Umbilical cord (tissue), 2 donors: ENCODE measurements at places on chromosomes 2 and 18.
A peak's percentile ranks its signal among the peaks of the same experiment; 100 is the strongest.

DNA sequence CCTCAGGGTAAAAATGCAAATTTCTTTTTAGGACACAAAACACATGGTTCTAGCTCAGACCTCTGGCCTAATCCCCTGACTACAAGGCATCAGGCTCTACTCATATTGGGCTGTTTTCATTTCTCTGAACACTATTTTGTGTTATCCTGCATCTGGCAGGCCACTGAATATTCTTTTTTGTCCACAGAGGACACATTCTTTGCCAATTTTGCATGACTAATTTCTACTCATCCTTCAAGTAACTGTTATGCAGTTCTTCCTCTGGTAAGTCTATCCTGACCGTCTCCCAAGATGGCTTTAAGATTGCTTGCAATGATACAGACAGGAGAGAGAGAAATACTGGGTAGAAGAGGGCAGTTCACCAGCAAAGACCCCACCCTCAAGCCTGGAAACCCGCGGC lies 107.6 kb upstream of the RGPD4 start:
- no peak for DNase-seq

DNA sequence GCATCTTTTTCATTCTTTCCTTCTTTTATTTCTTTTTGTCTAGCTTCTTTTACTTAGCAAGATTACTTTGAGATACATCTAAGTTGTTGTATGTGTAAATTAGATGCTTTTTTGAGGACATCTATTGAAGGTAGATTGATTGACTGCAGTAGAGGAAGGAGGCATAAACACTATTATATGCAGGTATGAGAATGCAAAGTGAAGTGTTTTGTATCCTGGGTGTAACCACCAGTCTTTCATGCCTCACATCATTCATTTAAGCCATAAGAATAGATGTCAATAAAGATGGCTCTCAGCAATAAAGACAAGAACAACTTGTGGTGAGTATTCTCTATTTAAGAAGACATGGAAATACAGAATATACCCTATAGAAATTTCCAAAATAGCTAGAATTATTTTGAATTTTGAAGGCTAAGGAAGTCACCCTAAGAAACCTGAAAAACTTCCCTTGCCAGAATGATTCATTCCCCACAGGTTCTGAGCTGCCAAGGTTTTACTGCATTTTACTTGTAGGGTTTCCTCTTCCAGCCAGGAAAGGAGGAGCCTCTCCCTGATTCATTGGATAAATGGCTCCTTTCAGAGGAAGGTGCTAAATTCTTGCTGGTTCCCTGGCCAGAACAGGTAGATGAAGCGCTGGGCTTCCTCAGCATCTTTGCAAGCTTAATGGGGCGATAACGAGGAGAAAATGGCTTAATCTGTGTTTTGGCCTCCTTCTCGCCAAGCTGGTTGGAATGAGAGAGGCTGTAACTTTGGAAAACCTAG lies 279.8 kb upstream of the SLC14A2 start:
- DNase-seq = no peak

GRCh38 chr2:27902098-27902497 lies 11.6 kb downstream of the BABAM2 start:
- DNase-seq = no peak

- peak; percentile 13 for DNase-seq
These were observed 371.4 kb downstream of the OSR1 start for GRCh38 chr2:18987016-18987415.

- no peak for DNase-seq
These were observed 37.9 kb downstream of the GALNT1 start for GRCh38 chr18:35619464-35619863.

DNA sequence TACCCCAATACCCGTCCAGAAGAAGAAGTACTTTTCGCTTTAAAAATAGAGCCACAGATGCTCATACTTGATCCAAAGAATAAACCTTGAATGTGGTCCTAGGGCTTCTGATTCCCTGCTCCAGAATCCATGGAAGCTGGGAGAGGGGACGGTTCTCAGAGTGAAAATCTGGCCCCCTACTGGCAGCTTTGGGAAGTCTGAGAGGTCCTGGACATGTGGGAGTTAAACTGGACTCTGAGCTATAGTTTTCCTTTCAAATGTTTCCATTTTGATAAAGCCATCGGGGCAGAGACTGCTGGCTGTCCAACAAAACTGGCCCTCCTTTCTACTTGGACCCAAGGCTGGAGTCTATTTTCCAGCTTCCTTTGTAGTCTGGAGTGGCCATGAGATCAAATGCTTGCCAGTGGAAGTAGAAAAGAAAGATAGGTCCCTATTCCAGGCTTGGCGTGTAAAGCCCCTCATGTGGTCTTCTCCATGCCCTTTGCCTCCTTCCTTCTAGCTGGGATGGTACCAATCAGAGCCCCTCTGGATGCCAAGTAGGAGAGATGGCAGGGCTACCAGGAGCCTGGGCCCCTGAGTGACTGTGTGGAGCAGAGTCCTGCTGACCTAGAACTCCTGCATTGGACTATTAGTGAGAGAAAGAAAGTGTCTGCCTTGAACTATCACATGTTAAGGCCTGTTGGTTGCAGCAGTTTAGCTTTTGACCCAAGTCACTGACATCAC lies 37.7 kb upstream of the TBC1D8 start:
- no peak for DNase-seq

DNA sequence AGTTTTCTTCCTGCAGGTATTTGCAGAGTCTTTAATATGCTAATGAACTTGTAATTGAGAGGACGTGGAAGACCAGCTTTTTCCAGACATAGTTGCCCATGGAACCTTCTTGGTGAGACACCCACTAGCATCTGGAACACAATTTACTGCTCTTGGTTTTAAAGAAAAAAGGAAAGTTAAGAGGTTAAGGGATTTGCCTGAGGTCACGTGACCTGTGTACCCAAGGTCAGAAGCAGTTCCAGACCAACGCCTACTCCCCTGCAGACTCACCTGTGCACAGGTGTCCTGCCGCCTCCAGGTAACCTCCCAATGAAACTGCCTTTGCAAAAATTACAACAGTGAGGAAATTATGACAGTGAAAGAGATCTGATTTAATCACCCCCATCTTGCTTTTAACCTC lies 172.7 kb downstream of the ANAPC1 start:
- DNase-seq = no peak

DNA sequence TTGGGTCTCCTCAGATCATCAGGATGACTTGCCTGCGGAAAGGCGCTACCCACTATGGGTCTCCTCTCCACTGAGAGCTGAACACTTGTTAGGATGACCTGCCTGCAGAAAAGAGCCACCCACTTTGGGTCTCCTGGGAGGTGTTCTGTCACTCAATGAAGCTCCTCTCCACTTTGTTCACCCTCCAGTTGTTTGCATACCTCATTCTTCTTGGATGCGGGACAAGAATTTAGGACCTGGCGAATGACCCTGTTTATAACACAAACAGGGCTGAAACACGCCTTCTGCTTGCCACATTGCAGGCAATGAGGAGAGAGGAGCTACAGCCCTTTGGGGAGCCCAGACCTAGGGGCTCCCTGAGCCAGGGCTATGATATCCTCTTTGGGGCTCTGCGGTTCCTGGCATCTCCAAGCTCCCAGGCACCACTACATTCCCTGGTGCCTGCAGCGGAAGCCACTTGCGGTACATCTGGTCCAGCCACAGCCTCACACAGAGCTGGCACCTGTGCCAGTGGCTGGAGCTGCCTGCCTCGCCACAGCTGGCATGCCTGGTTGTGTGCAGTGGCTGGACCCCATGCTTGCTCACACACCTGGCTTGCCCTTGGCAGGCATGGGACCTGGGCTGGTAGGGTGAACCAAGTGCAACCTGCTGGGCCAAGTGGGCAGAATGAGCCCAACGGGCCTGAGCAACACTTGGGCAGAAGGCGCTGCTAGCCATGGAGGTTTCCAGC lies 20.6 kb downstream of the ANKRD29 start:
- DNase-seq = no peak

DNA sequence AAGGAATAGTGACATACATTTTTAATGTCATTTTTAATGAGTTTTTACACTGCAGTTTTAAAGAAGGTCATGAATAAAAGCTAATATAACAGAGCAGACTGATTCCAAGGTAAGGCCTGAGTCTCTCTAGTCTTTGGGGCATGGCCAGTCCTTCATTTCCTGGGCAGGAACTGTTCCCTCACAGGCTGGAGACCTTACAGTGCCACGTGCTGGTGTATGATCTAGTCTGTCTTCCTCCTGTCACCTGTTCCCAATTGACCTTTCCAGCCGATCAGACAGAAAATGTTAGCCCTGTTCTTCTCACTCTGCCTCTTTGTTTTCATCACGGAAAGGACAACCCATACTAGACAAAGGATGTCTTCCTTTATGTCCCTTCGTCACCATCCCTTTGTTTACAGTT lies 33.6 kb downstream of the ZCCHC2 start:
- DNase-seq = no peak

DNA sequence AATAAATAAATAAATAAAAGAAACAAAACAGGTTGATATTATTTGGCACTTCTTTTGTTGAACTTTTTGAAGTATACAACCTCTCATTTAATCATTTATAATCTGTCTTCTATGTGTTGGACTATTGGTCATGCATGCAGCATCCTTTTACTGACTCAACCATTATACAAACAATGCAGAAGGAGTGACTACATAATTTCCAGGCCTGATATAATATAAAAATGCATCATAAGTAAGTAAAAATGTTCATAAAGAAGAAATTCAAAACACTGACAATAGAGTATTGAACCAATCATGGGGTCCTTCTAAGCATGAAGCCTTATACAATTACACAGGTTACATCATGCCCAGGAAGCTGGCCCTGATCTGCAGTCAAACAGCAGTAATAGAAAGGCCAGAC lies 141.5 kb upstream of the FN1 start:
- DNase-seq = no peak

- DNase-seq = no peak
These were observed 57.8 kb upstream of the LMAN1 start for GRCh38 chr18:59416818-59417217.

- DNase-seq = no peak
These were observed 638.6 kb upstream of the ID2 start for GRCh38 chr2:8043295-8043694.

DNA sequence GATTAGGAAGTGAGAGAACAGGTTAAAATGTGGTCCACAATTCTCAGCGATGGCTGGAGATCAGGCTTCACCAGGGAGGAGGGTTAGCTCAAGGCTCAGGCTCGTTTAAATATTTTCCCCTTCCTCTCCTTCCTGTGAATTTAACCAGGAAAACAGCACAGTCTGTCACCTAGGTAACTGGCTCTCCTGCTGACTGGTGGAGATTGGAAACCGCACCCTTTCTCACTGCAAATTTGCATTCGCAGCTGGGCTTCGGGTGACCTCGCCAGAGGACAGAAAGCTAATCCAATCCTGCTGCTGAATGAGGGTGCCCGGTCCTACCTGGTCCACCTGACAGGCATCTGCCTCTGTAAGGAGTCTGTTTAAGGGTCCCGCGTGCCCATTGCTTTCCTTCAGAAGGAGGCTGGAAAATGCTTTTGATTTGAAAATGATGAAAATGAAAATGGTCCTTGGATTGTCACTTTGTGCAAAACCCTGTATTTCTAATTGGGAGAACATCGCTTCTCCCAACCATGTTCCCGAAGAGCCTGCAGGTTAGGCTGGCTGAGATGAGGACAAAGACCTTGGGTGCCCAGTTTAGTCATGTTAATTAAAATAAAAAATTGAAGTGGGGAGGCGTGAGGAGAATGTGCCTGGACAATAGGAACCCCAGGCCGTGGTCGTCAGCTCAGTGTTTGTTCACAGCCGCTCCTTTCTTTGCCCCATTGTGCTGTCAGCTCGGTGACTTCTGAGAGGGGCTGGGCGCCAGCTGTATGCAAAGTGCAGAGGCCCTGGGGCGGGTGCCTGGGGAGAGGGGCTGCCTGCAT lies 43.4 kb upstream of the MTCL1 start:
- DNase-seq = peak; percentile 61

DNA sequence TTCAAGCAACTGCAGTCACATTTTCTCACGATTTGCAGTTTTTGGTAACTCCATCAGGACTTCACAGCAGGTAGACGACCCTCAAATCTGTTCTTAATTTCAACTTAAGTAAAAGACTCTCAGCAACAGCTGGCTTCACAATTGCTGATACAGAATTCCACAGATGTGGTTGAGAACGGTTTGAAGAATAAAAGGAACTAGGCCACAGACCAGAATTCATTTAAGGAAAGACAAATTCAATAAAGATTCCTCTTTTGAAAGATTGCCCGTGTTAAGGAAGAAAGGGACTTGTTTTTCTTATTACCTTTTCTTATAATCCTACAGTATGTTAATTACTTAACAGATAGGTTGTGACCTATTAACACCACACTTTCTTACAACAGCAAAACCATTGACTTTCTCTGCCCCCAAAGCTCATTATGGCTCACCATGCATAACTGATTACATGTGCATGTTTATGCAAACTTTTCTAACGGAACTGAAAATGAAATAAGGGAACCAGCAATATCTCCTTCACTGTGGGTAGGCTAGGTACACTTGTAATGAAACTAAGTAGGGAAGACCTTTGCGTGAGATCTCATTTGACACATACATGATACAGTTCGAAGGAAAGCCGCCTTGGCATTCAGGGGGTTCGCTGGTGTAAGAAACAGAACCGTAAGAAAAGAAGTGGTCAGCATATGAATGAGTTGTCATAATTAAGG lies 4.7 kb upstream of the ZNF516 start:
- DNase-seq = no peak

DNA sequence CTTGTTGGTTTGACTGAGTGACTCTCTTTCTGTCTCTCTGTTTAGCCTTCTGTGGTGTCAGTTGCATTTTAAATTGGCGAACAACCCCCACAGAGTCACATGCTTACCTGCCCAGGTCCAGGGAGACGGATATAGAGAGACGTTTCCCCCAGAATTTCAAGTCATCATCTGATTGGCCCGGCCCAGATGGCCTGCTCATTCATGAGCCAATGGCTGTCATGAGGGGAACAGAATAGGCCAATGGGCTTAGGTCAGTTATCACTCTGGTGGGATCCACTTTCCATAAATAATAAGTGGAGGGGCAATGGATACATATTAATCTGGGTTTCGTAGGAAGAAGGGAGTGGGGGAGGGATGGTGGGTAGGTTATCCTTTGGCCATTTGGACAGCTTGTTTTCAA lies 150.0 kb upstream of the SPRED2 start:
- no peak for DNase-seq

GRCh38 chr2:28692411-28692810 lies 59.2 kb upstream of the PPP1CB start:
- DNase-seq = no peak

DNA sequence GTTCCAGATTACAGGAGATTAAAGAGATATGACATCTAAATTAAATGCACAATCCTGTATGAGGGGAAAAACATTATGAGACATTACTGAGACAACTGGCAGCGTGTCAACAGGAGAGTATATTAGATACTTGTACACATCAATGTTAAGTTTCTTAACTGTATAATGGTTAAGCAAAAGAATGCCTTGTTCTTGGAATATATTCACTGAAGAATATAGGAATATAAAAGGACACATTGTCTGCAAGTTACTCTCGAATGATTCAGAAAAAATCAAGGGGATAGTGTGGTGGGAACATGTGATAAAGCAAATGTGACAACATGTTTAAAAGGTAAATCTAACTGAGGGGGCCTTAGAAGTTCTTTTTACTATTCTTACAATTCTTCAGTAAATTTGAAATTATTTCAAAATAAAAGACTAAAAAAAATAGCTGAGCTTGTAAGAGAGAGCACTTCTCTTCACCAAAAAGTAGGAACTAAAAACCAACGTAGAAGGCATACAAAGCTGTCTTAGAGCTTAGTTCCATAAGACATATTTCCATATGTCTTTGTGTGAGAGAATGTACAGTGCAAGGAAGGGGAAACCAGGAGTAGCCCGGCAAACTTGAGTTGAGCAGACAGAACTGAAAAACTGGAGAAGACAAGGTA lies 7.5 kb downstream of the WDPCP start:
- DNase-seq = no peak

GRCh38 chr18:35516351-35516750 lies 18.6 kb upstream of the INO80C start:
- no peak for DNase-seq
